SK-N-DZ (cell line): ENCODE measurements at places on chromosomes 6 and 20.

DNA sequence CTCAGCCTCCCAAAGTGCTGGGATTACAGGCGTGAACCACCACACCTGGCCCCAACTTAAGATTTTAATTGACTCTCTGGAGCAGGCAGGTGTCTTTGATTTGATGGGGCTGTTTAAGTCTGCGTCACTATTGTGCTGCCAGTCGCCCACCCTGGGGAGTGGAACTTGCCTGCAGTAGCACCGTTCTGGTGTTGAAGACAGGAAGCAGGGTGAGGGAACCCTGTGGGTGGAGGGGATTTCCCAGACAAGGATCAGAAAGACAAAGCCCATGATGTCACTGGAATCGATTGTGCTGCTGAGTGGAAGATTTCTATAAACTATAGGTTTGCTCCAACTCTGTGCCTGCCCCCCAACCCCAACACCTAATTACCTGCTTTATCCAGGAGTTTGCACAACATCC, 11.0 kb downstream of the ALDH8A1 start:
- no peak for DNase-seq

GRCh38 chr6:114292431-114292830, 50.4 kb downstream of the HS3ST5 start:
- DNase-seq: no peak

- DNase-seq: no peak
Observed at GRCh38 chr6:10556589-10556988, 35.4 kb downstream of the GCNT2 start.

GRCh38 chr6:169045486-169045885, 208.2 kb downstream of the THBS2 start:
- no peak for DNase-seq

DNA sequence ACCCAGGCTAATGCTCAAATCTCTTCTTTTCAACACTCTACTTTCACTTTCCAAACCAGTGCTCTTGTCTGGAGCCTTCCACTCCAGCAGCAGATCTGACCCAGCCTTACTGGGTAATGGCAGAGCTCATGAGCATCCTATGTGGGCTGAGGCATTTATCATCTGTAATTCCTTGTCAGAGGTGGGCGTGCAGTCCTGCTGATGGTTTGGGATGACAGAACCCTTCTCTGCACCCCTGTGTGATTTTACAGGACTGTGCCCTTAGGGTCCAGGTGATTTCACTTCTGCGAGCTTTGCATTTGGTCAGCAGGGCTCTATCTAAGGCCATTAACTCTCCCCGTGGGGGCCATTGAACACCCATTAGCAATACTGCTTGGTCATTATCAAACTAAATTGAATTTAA, 55.4 kb downstream of the LAMA4 start:
- DNase-seq: peak; percentile 78
